CD8-positive, alpha-beta memory T cell (primary cell): ENCODE measurements at places on chromosomes 7 and 10. TPM values are rescaled to one million over a fixed set of nuclear protein-coding genes. Genes with fewer than 3 reads are reported as not detected.

The WASHC2C gene
- total RNA-seq: 23.6 TPM

The PRKG1 gene
- total RNA-seq: not detected

The CPN1 gene
- not detected for total RNA-seq

The FFAR4 gene
- not detected for total RNA-seq

The CPA4 gene
- total RNA-seq: not detected

The GRM8 gene
- not detected for total RNA-seq

DNA sequence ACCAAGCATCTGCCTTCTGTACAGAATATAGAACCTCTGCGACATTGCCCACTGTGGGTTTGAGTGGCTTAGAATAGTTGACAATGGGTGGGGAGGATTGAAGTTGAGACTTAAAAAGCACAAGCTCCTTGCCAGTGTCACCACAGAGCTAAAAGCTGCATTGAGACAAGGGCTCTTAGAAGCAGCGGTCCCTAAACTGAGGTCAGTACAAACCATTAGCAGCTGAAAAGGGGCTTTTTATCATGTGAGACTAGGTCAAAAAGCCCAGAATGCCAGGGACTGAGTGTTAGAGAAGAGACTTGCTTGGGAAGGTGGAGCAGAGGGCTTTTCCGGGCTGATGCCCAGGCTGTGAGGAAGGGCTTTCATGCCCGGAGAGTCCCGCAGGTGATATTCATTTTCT lies 91.3 kb downstream of the POU6F2 start:
- no peak overlapping the region for H3K4me3 ChIP-seq
- no peak for DNase-seq
- H3K4me1 ChIP-seq: no peaks in the 10 kb centered on the region
- H3K36me3 ChIP-seq: no peaks in the 10 kb centered on the region
- H3K27ac ChIP-seq: no peak overlapping the region
- no peaks in the 10 kb centered on the region for H3K27me3 ChIP-seq

DNA sequence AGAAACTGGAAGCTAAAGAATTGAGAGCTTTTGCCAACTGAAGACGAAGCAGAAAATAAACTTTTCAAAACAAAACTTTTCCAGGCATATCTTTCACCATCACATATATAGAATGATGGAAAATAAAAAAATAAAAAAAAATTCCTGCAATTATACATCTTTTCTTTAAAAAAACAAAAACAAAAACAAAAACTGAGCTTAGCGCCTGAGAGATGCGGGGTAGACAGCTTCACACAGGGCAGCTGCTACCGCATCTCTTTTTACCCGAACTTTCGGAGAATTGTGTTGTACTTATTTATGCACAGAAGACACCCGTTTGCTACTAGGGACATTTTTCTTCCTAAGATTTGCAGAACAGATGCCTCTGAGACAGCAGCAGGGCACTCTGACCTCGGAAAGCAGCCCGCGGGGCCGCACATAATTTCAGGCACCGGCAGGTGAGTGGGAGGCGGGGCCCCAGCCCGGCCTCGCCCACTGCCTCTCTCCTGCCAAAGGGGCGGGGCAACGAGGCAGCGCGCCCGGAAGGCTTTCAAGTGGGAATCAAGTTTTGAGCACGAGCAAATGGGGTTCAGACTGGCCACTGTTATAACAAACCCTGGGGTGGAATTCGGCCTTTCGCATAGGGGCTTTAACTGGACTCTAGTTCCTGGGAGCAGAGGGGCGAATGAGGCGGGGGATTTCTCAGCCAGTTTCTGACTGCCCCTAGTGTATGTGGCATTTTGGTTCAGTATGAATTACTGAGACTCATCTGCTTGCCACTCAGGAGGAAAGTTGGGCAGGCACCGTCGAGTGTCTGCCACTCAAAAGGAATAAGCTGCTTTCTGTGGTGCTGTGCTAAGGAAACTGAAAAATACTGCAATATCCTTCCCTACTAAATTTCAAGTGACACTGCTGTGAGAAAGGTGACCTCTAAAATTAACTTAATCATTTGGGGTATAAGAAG lies 18.5 kb upstream of the FAM133B start:
- DNase-seq: no peak
- no peaks in the 10 kb centered on the region for H3K27me3 ChIP-seq
- H3K4me3 ChIP-seq: no peak overlapping the region
- H3K4me1 ChIP-seq: no peaks in the 10 kb centered on the region
- H3K27ac ChIP-seq: no peak overlapping the region

GRCh38 chr10:14698111-14698828 lies 76.4 kb downstream of the FAM107B start:
- no peak overlapping the region for H3K27ac ChIP-seq
- H3K36me3 ChIP-seq: no peaks in the 10 kb centered on the region
- no peaks in the 10 kb centered on the region for H3K4me1 ChIP-seq
- no peak overlapping the region for H3K4me3 ChIP-seq
- H3K27me3 ChIP-seq: no peaks in the 10 kb centered on the region

DNA sequence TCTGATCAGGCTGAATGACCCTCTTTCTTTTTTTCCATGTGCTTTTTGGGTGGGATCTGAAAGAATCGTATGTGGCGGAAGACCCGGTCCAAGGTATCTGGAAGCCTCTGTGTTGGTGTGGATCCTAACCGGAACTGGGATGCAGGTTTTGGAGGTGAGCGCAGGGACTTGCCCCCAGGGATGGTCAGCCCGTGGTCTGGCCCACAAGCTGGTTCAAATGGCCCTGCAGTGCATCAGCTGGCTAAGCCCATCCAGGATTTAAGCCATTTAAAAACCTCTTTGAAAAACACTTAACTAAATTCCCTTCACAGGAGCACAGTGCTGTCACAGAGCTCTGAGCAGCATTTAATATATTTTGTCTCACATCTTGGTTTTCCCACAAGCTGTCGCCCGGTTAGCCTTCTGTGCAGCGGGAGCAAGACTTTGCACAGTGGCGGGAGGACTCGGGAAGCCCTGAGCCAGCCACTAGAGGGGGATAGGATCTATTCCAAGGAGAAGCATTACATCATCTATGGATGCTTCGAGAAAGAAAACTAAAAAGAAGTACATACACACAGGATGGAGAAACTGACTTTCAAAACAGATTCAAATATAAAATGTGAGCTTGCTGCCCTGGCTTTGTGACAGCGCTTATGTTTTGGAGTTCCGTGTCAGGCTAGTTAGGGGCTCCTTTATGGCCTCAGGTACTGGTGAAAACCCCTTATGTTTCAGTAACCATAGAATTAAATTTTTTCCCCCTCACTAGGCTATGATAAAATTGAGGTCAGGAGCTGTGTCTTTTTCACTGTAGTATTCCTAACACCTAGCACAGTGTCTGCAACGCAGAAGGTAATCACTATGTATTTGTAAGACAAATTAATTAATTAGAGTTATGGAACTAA lies 11.3 kb downstream of the CPA2 start:
- H3K36me3 ChIP-seq: no peaks in the 10 kb centered on the region
- no peaks in the 10 kb centered on the region for H3K27me3 ChIP-seq
- H3K4me3 ChIP-seq: no peak overlapping the region
- DNase-seq: no peak
- H3K27ac ChIP-seq: no peak overlapping the region

GRCh38 chr10:84097787-84098353 lies 41.4 kb upstream of the GHITM start:
- H3K36me3 ChIP-seq: no peaks in the 10 kb centered on the region
- no peak overlapping the region for H3K27ac ChIP-seq
- no peaks in the 10 kb centered on the region for H3K4me1 ChIP-seq
- H3K4me3 ChIP-seq: no peak overlapping the region
- H3K27me3 ChIP-seq: no peaks in the 10 kb centered on the region

GRCh38 chr7:34075523-34076370 lies 170.4 kb downstream of the BMPER start:
- no peak for DNase-seq
- H3K4me1 ChIP-seq: no peaks in the 10 kb centered on the region
- no peak overlapping the region for H3K27ac ChIP-seq

DNA sequence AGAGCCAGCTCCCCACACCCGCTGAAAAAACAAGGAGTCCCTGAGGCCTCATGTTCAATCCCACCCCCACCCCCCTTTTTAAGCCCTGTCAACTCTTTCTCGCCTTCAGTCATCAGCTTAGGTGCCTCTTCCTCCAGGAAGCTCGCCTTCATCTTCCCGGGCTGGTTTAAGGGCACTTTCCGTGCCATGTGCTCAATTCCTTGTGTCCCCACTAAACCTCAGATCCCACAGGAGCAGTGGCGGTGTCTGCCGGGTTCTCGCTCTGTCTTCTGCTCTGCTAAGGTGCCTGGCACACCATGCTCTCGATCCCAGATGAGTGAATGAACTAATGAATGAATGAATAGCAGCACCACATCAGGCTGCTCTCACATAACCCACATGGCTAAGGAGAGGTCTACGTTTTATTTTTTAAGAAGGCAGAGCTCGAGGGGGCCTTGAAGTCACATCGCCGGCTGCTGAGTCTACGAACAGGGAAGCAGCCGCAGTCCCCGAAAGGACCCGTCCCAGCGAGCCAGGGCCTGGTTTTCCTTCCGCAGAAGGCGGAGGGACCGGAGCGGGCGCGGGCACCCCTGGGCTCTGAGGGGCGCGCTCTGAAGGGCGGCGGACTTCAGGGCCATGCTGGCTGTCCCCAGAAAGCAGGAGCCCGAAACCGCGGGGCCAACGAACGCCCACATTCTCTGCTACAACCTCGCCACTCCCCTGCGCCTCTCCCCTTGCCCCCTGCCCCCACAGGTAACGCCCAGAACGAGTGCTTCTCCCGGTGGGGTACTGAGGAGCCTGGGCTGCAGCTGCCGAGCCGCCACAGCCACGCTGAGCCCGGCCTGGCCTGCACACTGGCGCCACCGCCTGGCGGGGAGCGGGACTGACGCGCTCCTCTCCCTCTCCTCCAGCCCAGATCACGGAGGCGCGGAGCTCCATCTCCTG lies 73.4 kb upstream of the KCNMA1 start:
- no peak overlapping the region for H3K27ac ChIP-seq
- no peaks in the 10 kb centered on the region for H3K27me3 ChIP-seq
- H3K4me1 ChIP-seq: peaks cover 4% of the 10 kb centered on the region
- H3K4me3 ChIP-seq: no peak overlapping the region

- no peaks in the 10 kb centered on the region for H3K27me3 ChIP-seq
- H3K4me3 ChIP-seq: no peak overlapping the region
- H3K27ac ChIP-seq: no peak overlapping the region
- H3K4me1 ChIP-seq: no peaks in the 10 kb centered on the region
- no peaks in the 10 kb centered on the region for H3K36me3 ChIP-seq
These were observed 5.8 kb downstream of the KIAA1217 start for GRCh38 chr10:24214762-24215161.

DNA sequence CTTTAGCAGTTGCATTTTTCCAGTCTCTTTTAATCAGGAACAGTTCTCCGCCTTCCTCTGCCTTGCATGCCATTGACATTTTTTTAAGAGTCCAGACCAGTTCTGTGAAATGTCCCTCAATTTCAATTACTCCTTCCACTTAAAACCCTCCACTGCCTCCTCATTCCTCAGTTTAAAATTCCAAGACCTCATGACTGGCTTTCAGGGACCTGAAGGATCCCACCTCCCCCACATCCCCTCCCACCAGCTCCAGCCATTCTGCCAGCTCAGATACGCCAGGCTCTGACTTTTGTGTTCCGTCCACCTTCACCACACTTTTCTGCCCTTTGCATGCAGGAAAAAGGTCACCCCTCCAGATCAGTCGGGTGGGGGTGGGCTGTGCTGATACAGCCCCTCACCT lies 8.7 kb downstream of the TNRC18 start:
- H3K4me3 ChIP-seq: no peak overlapping the region
- no peak overlapping the region for H3K27ac ChIP-seq
- peaks cover 15% of the 10 kb centered on the region for H3K4me1 ChIP-seq
- no peak for DNase-seq
- no peaks in the 10 kb centered on the region for H3K36me3 ChIP-seq
- H3K27me3 ChIP-seq: peaks cover 23% of the 10 kb centered on the region

DNA sequence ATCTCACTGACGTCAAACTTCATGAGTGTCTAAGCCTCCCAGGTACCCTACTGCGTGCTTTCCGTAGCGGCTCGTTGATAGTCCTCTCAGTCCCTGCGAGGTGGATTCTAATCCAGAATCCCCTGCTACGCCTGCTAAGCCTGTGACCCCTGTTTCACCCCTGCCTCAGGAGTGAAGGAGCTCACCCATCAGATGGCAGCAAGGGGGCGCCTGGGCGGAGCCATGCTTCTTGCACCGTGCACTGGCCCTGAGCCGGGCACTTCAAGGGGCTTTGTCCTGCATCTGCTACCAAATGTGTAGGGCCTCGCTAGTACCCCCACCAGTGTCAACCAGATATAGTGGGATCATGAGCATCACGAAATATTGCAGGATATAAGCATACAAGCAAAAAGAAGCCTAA lies 918 bp upstream of the STRA8 start:
- no peaks in the 10 kb centered on the region for H3K27me3 ChIP-seq
- H3K4me1 ChIP-seq: no peaks in the 10 kb centered on the region
- no peak for DNase-seq
- H3K36me3 ChIP-seq: no peaks in the 10 kb centered on the region
- H3K27ac ChIP-seq: no peak overlapping the region

DNA sequence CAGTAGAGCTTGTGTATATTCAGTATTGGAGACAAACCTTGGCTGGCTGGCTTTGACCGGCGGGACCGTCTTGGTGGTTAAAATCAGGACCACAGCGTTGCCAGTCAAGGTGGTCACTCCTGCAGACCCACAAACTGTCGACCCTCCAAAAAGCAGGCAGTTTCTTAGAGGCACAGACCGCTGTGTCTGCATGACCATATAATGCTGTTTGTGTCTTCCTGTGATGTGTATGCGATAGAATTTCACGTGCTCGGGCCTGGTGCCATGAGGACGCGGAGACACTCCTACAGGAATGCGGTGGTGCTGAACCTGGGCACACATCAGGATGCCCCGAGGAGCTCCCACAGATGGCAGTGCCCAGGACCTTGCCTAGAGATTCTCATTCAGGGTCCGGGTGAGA lies 34.8 kb downstream of the BNIP3 start:
- H3K27me3 ChIP-seq: no peaks in the 10 kb centered on the region
- peaks cover 40% of the 10 kb centered on the region for H3K36me3 ChIP-seq
- DNase-seq: no peak
- no peak overlapping the region for H3K27ac ChIP-seq

DNA sequence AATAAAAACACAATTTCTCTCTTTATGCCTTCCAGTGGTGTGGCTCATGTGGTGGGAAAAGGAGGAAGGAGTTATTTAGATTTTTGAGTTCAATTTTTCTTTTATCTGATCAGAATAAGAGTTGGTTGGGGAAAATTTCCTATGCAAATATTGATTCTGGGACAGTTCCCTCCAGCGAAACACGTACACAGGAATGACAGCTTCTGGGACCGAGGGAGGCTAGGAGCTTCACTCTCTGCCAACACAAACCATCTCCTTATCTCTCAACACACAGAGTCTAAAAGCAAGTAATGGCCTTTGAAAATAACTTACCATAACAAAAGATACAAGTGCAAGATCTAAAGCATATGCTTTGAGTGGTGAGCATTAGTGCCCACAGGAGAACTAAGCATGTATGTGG lies 122.7 kb downstream of the RAPGEF5 start:
- H3K4me3 ChIP-seq: no peak overlapping the region
- no peaks in the 10 kb centered on the region for H3K36me3 ChIP-seq
- no peak for DNase-seq
- H3K27me3 ChIP-seq: no peaks in the 10 kb centered on the region
- no peaks in the 10 kb centered on the region for H3K4me1 ChIP-seq
- H3K27ac ChIP-seq: no peak overlapping the region
